ENCODE measurements at places on chromosomes 13 and 19.

DNA sequence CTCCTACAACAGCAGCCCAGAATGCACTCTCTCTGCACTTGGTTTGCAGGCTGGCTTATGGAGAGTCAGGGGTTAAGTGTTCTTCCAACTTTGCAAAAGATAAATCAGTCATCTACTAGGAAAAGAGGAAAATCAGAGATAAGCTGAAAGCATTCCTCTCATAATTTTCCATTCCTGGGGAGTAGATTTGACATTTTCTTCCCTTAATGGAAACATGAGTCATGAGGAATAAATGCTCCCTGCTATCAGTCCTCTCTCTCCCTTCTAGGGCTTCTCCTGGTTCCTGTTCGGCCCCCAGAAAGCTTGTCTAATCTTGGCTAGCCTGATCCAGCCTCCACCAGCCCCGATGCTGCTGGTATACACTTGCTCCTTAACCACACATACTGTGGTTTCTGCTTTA is 28.4 kb upstream of the ENOX1 start:
- DNase-seq = no peak

- no peak for DNase-seq
Observed at GRCh38 chr13:44713788-44714469, 137.8 kb upstream of the TSC22D1 start.

- no peak for DNase-seq
Observed at GRCh38 chr13:75271846-75272245, 210.1 kb downstream of the TBC1D4 start.

DNA sequence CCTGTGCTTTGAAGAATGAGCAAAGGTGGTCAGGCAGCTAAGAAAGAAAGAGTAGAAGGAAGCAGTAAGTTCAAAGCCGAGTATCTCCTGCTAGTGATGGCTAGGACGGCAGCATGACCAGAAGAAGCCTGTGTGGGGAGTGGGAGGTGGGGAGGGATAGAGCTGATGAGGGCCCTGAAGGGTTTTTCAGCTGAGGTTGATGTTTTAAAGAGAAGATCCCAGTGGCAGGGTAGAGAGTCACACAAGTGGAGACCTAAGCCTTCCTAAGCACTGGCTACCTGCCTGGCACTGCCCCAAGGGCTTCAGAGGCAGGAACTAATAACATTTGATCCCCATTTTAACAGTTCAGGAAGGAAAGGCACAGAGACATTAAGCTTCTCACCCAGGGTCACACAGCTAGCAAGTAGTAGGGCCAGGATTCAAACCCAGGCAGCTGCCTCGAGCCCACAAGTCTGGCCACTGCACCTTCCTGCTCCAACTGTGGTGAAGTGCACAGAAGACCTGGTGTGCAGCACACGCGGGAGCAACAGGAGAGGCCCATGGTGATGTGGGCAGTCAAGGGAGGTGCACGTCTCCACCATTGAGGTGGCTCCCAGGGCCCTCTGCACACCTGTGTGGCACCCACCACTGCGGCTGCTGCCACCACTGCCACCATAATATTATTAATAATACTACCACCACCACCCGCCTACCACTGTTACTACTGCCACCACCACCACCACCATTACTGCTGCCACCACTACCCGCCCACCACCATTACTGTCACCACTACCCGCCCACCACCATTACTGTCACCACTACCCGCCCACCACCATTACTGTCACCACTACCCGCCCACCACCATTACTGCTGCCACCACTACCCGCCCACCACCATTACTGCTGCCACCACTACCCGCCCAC is 22.1 kb downstream of the CUL4A start:
- DNase-seq = no peak

- peak; percentile 67 for DNase-seq
Observed at GRCh38 chr19:14031719-14032480, at the start of gene IL27RA. IL27RA (plus strand) TSS chr19:14031762; CDS start chr19:14031873, 111 bp downstream.

DNA sequence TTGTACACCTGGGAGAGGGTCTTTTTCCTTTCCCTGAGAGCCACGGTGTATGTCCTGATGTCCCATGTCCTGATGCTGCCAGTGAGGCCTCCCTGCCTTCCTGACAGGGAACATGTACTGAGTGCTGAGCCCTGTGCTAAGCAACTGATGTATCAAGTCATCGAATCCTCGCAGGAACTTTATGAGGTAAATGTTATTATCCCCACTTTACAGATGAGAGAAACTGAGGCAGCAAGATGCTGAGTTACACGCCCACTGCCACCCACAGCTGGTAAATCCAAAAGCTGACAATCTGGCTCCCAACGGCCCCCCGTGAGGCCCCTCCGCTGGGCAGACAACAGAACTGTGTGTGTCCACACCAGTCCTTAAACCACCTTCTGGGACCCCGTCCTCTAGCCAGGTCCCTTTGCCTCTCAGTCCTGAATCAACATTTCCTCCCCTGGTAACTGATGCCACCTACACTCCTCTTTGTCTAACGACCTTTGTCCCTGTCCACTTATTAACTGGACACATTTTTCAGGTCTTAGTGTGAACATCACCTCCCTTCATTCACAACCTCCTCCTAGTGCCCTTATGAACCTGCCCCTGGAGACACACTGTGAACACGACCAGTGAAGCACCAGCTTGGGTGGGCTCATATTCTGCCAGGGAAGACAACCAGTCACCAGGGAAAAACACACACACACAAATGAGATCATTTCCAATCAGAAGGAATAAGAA is 5.4 kb upstream of the VSIG10L start:
- no peak for DNase-seq

DNA sequence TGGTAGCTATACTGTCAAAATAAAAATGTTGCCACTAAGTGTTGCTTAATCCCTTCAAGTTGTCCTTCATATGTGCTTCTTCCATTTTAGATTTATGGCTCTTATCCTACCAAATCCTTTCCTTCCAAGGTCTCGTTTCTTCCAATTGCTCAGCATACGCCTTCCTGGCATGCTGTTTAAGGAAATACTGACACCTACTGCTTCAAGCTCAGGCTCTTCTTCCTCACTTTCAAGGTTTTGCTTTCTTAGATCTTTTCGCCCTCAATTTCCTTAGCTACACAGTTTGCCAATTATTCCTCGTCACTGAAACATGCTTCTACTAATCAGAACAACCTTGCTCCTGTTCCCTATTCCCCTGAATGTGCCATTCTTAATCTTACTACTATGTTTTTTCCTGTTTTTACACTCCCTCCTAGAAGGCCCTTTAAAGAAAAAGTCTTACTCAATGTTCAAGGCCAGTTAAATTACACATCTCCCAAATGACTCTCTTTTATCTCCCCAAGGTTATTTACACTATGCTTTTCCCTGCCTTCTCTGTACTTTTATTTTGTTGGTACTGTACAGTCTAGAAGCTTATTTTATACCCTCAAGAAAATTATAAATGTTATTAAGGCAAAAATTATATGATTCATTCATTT is 343.1 kb downstream of the MZT1 start:
- no peak for DNase-seq

Measured in stimulated activated CD4-positive, alpha-beta T cell treated with anti-CD3 and anti-CD28 coated beads, Interleukin-1b, Interleukin-23, amount 100 ng/mL, for 24 hours (primary cell).